CD4-positive, alpha-beta T cell treated with Interleukin-4 for 4 hours (primary cell): ENCODE measurements at places on chromosomes 6 and 20.
A peak's percentile ranks its signal among the peaks of the same experiment; 100 is the strongest.

DNA sequence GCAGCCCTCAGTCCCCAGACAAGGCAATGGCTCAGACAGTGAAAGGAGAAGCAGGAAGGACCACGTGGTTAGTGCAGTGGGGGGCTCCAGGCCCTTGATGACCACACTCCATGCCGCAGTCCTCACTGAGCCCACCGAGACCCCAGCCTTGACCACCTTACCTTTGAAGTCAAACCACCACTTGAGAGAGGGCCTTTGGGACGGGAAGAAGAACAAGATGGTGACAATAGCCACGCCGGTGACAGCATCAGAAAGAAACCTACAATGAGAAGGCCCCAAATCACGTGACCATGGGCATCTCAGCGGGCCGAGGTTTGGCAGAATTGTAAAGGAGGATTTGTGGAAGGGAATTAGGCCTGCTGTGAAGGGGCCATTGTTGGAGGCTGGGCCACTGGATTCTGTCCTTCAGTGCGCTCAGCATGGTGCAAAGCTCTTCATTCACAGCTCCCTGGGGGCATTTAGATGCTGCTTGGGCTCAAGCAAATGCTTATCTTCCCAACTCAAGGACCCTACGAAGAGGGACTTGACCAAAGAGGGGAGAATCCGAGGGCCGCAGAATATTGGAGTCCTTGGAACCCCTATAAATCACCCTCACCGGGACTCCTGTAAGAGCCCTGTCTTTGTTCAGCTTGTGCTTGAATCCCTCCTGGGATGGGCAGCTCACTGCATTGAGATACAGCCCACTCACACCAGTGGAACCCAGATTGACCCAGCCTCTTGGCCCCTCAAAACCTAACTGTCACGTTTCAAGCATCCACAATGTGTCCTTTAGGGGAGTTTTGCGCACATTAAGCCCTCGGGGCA lies 33.2 kb upstream of the OCSTAMP start:
- no peak for DNase-seq

- no peak for DNase-seq
Observed at GRCh38 chr20:45827030-45827652, at the start of gene TNNC2. Gene TNNC2, minus strand, starts transcription at chr20:45827312. Its CDS starts 64 bp downstream, at chr20:45827248.

DNA sequence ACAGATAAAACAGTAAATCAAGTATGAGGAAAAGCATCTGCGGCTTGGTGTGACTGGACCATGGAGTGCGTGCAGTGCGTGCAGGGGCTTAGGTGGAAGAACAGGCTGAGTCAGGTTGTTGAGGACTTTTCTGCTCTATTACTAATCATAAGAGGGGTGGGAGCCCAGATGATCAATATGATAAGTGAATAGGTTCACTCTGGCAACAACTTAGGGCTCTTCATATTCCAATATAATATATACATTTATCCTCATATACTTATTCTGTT lies 56.4 kb downstream of the PDE10A start:
- no peak for DNase-seq

DNA sequence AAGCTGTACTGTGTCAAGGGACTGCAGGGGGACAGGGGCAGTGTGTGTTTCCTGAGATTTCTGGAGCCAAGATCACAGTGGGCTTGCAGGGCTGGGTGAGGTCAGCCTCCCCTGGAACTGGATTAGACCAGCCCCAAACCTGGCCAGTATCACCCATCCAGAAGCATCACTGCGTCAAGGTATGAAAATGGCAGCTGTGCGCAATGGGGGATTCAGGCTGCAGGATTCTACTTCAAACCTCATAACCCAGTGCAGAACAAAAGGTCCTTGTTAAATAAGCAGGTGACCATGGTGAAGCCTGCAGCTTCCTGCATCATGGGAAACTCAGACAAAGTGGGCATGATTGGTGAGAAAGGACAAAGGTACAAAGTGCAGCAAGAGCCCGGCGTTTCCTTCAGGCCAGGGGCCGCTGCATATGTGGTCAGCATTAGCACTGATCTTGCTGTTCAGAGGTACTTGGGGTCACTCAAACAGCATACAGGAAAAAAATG lies 33.4 kb downstream of the TRAF3IP2 start:
- DNase-seq, result no peak

- DNase-seq, result no peak
Observed at GRCh38 chr6:85672050-85672449, 29.4 kb upstream of the SYNCRIP start.

DNA sequence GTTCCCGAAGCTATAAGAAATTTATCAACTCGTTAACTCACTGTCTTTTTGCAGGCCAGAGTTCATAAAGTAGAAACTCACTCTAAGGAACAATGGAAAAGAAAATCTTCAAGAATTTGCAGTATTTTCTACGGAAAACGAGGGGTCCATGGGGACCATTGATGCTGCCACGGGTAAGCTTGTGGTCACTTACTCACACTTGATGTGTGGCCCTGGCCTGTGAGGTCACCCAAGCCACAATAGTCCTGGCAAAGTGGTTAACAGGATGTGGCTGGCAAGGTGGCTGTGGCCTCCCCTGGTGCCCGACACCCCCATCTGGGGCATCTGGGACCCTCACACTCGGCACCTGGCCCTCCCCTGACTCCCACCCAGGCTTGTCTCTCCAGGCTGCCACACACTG lies 123.4 kb downstream of the C6orf118 start:
- no peak for DNase-seq

GRCh38 chr6:7797386-7797785 lies 71.5 kb downstream of the BMP6 start:
- DNase-seq, result no peak

DNA sequence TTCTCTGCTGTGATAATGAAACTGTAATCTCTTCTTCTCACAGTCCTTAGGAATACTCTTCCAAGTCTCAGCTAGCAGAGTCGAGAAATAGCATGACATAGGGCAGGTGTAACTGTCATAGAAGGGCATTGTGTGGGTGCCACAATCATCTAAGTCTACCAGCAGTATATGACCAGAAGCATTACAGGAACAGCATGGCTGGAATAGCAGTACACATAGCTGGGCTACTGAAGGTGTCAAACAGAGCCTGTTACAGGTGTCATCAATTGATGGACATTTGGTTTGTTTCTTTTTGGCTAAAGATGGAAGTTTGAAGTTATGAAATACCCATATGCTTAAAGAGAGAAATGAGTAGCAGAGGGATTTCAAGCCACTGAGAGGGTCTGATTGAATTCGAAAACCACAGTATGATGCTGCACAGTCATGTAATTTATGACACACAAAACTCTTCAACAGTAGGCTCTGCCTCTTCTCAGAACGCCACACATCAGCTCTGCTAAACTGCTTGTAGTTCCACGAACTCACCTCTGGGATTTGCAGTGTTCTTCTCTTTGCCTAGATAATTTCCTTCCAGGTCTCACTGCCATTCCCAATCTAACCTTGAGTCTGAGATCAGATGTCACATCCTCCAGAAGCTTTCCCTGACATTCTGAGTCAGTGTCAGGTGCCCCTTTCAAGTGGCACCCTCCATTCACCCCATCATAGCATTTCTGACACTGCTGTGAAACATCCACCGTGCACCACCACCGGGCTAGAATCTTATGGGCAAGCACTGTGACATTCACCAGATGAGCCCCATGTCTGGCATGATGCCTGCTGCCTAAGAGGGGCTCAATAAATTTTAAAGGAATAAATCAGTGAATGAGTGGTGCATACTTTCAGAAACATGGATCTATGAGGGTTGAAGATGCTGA lies 151.0 kb downstream of the ADAT2 start:
- no peak for DNase-seq

- peak; percentile 60 for DNase-seq
Observed at GRCh38 chr6:134636186-134636799, 313.6 kb downstream of the ALDH8A1 start.

- no peak for DNase-seq
Observed at GRCh38 chr20:62080249-62080990, 14.7 kb upstream of the TAF4 start.

DNA sequence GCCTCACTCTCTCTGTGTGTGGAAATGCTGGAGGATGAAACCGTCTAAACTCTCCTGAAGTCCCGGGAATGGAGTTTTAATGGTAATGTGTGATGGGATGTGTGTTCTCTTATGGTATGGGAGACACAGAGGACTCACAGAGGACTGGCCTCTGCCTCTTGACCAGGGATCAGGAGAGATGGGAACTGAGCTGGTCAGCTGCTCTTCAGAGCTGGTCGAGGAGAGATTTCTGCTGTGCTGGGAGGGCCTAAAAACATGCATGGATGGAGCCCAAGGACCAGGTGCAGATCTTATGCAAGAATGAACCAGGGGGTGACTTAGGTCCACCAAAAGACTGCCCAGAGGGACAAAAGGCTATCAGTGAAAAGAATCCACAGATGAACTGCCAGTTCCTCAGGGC lies 27.3 kb upstream of the GMDS start:
- no peak for DNase-seq

- no peak for DNase-seq
Observed at GRCh38 chr6:89830170-89830809, 610 bp downstream of the CASP8AP2 start.

GRCh38 chr6:84897988-84898594 lies 133.7 kb upstream of the TBX18 start:
- no peak for DNase-seq

DNA sequence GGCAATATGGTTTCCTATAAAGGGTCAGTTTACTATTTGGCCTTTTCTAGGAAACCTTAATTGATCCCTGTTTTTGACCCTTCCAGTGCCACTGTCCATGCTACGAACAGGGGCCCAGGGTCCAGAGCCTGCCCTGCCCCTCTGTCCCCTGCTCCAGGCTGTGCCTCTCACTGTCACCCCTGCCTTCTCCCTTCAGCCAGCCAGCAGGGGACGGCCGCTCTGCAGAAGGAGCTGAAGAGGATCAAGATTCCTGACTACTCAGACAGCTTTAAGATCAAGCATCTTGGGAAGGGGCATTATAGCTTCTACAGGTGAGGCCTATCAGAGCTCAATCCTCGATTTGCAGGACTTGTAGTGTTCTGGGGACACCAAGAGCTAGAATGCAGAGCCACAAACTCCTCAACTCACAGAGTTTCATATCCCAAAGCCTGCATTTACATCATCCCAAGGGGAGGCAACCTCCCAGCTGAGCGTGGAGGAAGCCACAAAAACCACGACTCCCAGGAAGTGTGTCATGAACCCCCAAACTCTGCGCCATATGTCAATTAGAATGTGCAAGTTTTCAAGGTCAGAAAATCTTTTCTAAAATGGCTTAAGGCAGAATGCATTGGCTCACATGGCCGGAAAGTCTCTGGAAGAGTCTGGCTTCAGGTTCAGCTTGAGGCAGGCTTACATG lies 3.6 kb downstream of the BPI start:
- DNase-seq, result no peak

GRCh38 chr6:166307082-166308032 lies 835 bp downstream of the PRR18 start:
- DNase-seq, result no peak

DNA sequence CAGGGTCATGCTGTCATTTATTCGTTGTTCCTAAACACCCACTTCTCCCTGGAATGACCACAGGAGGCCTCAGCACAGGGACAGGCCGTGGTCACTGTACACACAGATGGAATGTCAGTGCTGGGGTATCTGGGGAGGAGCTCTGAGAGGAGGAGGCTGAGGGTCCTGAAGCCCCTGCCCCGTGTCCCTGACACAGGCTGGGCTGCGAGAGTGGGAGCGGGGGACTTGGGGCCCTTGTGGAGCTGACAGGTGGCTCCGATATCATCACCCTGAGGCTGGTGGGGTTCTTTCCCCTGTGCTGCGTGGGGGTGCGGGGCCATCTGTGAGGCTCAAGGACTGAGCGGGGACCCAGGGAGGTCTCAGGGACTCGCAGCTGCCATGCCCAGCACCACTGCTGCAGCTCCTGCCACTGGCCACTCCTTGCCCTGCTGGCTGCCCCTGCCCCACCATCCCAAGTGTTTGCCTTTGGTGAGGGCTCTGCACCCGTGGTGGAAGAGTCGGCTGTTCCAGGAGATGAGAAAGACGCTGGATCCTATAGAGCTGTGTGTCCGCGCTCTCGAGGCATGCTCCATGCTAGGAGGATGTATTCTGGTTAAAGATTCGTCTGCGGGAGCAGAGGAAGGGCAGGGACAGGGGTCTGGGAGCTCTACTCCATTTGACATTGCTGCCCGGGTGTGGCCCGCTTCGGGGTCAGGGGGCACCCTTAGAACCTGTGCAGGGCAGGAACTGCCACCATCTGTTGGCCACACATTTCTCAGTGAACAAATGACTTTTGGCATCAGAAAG lies 18.9 kb downstream of the NPEPL1 start:
- DNase-seq, result no peak

- DNase-seq, result no peak
Observed at GRCh38 chr20:16125816-16126215, 447.4 kb downstream of the KIF16B start.

DNA sequence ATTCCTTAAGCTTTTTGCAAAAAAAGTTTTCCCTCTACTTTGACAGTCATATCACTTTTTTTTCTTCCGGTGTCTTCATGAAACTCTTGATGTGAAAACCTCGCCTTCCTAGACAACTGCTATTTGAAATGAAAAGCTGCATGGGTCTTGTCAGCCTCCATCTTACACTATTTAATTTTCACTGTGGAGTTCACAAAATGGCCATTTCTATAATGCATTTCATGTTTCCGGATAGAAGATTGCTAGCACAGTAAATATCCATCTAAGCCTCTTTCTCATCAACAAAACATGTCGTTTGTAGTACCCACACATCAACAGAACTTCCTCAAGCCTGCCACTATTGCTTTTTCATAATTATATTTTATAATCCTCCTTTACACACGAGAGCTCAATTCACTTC lies 204.9 kb upstream of the ID4 start:
- DNase-seq, result no peak

- no peak for DNase-seq
Observed at GRCh38 chr20:56574531-56575142, 41.6 kb downstream of the FAM209B start.

DNA sequence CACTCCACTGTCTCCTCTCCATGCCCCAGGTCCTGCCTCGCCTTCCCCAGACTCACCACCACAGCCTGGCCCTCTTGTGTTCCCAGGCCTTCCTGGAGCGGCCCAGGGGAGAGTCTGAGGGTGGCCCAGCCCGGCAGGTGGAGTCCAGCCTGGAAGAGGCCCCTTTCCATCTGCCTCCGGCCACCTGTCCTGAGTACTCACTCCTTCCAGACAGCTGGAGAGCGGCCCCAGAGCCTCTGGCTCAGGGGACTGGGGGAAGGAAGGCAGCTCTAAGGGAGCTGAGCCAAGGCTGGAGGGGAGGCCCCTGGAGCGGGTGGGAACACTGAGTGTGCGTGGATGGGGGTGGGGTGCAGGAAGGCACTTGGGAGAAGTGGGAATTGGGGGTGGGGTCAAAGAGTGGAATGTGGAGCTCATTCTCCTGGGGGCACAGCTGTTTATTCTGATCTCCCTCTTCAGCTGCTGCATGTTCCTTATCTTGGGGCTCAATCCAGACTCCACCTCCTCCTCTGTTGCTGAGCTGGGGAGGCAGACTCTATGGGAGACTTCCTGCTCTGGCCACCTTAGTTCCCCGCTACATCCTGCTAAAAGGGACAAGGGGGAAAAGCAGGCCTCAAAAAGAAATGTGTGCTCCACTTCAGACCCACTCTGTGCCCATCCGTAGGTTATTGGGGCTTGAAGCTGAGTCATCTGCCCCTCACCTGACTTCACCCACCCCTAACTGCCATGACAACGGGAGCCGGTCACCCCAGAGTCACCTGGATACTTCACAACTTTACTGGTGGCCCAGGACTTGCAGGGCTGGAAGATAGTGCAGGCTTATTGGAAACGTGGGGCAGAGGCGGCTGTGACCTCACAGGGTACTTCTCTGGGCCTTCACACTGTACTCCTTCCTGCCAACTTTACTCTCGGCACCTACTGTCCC lies 19.5 kb upstream of the TAF8 start:
- peak; percentile 46 for DNase-seq

- no peak for DNase-seq
Observed at GRCh38 chr20:1706079-1706478, 48.5 kb upstream of the SIRPG start.

- no peak for DNase-seq
Observed at GRCh38 chr20:25303292-25304024, 55.6 kb downstream of the PYGB start.

GRCh38 chr6:128493877-128494276 lies 26.5 kb downstream of the PTPRK start:
- no peak for DNase-seq
